ENCODE measurements at places on chromosomes 6 and 20.
A peak's percentile ranks its signal among the peaks of the same experiment; 100 is the strongest.

- no peak for DNase-seq
Observed at GRCh38 chr6:157669747-157670216, 153.3 kb upstream of the SNX9 start.

DNA sequence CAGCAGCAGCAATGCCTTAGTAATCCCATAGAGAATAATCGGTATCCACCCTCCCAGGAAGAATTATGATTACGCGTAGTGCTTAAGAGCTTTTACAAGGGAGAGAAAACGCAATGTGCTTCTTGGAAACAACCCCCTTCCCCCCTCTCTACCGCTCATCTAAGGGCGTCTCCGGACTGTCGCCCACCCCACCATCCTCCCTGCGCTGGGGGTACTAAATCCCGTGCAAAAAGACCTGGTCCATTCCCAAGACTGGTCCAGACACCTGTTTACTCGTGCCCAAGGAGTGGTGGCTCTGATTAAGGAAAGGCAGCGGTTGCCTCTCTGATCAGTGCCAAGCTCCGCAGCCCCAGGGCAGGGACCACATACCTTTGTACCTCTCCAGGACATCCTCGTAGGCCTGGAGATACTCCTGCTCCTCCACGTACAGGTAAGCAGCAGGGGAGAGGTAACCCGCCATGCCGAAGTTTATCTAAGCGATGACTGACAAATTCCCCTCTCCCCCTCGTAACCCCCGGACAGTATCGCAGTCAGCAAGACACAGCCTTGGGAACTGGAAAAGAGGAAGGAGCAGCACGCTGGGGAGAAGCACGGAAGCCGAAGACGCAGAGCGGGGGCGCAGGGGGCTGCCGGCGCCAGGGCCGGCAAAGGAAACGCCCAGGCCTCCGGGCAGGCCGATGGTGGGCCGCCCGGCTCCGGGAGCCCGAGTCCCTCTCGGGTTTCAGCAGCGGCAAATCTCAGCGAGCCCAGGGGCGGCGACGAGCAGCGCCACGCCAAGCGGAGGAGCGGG lies 112.0 kb upstream of the BEND6 start:
- DNase-seq = no peak

GRCh38 chr6:44237813-44238433 lies 9.0 kb upstream of the HSP90AB1 start:
- DNase-seq = peak; percentile 73

- DNase-seq = no peak
Observed at GRCh38 chr20:53739799-53740785, 146.5 kb upstream of the ZNF217 start.

DNA sequence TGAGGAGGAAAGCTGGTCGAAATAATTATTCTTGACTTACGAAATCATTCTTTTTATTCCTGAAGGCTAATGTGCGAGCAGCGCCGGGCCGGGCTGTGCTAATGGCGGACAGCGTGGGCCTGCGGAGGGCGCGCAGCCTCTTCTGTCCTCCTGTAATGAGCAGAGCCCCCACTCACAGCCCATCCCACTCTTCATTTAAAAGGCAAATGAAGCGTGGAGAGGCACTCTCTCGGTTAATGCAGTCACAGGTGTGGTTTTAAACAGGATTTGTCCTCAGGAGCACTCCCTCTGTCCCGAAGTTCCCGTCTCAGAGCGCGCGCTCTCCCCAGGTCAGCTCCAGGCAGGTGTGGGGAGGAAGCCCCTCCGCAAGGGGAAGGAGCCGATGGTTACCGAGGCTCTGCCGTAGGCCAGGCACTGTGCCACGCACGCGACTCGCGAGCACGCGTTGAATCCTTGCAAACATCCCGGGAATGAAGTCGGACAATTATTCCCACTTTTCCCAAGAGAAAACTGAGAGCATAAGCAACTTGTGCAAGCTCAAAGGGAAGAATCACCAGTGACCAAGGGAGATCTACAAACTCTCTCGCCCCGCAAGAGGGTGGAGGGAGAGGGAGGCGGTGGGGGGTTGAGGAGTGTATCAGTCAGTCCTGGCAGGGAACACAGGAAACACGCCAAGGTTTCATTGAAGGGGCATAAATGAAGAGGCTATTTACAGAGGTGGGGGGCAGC lies 35.5 kb upstream of the ZFAND3 start:
- DNase-seq = no peak

DNA sequence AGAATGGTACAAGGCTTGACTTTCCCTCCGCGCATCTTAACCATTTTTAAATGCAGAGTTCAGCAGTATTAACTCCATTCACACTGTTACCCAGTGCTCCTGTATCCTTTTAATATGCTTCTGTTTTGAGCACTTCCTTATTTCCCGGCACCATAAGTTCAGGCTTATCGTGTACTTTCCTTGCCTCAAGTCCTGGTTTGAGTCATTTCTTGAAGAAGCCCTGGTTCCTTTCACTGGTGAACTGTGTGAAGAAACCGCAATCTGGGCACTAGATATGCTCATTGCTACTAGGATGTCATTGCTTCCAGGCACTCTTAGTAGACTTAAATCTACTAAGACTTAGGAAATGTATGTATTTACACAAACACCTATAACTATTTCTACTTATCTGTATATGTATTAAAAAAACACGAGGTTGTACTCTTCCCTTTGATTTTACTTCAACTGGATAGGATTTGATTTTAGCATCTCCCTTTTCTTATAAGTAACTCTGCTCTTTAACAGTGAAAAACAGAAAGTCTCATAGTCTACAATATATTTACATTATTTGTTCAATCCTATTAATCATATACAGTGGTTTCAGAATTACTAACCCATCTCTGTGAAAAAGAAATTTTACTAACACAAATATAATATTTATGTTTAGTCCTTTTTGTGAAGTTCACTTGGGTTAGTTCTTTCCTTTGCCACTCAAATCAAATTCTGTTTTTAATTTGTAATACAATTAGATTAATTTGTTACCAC lies 135.5 kb downstream of the CDKAL1 start:
- no peak for DNase-seq

DNA sequence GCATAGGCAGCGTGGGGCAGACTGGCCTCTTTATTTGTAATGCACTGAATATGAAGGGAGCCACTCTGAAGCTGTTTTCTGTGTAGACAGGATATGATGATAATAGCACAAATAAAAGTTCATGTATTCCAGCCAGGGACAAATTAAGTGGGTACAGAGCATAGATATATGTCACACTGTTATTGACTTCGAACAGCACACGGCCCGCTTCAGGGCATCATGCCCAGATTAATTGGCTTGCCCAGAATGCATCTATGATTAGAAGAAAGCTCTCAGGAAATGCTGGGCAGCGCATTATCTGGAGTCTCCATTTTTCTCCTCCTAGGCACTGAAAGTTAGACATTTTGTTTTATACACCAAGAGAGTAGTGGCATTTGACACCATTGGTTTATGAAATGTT lies 26.3 kb upstream of the SASH1 start:
- DNase-seq = no peak

Measured in central memory CD4-positive, alpha-beta T cell (primary cell).